GM12878 (cell line): ENCODE measurements at places on chromosomes 1 and 21. TPM values are rescaled to one million over a fixed set of nuclear protein-coding genes. Genes with fewer than 3 reads are reported as not detected.

The CD84 gene
- polyA plus RNA-seq, result 7.2 and 7.9 TPM in 2 replicates

The LHX8 gene
- not detected in 2 replicates for polyA plus RNA-seq

The KCND3 gene
- 0.01 TPM in 1 of 2 replicates, not detected in the other for polyA plus RNA-seq

The ARHGAP30 gene
- 65.9 and 74.0 TPM in 2 replicates for polyA plus RNA-seq

The LCE1E gene
- polyA plus RNA-seq, result 6.2 and 8.2 TPM in 2 replicates

The ADORA3 gene
- polyA plus RNA-seq, result 0.14 TPM in 1 of 2 replicates, not detected in the other

The FCAMR gene
- 0.14 TPM in 1 of 2 replicates, not detected in the other for polyA plus RNA-seq

The VPS72 gene
- polyA plus RNA-seq, result 67.5 and 78.7 TPM in 2 replicates
